ENCODE measurements at places on chromosomes 2 and 18.

GRCh38 chr2:215843579-215843978 is 169.8 kb downstream of the MREG start:
- DNase-seq = no peak

GRCh38 chr2:191470306-191470705 is 207.6 kb upstream of the NABP1 start:
- no peak for DNase-seq

- DNase-seq = no peak
Observed at GRCh38 chr2:165594231-165594934, 124.9 kb downstream of the CSRNP3 start.

DNA sequence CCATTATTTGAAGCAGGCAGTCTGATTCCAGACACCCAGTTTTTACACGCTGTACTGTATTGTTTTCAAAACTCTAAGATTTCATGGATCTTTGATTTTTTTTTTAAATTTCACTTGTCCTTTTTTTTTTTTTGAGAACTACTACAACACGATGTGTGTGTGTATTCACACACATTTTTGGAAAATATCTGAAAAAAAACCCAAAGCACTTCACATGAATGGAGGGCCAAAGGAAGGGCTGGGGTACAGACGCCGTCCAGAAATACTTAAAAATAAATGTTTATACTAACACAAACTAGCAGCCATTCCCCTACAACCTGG is 314 bp upstream of the SSB start:
- DNase-seq = no peak

GRCh38 chr2:65549631-65550030 is 117.2 kb upstream of the SPRED2 start:
- no peak for DNase-seq

DNA sequence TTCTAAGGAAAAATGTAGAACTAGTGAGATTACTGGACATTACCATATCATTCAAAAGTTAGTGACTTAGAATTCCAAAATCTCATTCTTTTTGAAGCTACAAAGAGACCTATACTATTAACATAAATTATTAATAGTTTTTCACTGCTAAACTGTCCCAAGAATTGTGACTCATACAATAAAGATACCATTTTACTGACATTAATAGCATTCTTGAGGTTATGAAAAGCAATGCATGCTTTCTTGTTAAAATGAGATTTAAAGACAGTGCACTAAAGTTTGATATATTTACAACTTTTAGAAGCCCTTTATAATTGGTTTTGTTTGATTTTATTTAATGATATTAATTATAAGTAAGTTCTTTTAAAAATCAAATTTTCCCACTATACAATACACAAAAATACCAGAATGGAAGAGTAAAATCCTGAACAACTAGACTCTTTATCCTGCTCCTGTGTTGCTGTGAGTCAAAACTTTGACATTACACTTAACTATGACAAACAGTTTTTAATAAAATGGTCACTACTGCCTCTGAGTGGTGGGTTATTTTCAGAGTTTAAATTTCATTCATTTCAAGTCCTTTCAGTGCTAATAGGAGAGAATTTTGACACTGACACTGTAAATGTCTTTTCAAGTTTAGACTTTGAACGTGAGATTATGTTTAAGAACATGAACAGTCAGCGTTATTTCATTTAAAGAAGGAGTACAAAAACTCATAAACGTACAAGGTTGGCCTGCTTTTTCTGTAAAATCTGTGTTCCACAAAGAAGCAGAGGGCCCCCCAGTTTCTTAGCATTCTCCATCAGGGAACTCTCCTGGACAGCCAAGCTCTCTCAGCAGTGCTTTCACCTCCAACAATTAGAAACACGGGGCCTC is 54.5 kb downstream of the FAM124B start:
- no peak for DNase-seq

DNA sequence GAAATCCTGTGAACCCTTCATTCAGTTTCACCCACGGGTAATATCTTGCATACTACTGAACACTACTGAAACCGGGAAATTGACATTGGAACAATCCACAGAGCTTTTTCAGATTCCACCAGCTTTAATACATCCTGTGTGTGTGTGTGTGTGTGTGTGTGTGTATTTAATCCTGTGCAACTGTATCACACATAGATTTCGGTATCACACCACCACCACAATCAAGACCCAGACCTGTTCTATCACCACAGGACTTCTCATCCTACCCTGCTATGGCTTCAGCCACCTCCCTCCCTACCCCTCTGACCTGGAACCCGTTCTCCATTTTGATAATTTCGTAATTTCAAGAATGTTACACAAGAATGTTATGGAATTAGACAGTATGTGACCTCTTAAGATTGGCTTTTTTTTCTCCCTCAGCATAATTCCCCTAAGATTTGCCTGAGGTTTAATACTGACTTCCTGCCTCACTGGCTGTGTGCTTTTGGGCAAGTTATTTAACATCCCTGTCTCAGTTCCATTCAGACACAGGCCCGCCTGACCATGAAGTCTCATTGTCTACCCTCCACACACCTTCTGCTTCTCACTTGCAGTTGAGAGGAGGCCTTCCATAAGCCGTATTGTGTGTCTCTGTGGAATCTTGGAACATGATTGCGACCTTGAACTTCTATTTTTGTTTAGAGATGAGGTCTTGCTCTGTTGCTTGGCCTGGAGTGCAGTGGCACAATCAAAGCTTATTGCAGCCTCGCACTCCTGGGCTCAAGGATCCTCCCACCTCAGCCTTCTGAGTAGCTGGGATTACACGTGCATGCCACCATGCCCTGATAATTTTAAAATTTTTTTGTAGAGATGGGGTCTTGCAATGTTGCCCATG is 14.4 kb upstream of the TMEM131 start:
- DNase-seq = no peak

- DNase-seq = no peak
Observed at GRCh38 chr2:239263231-239263630, 137.6 kb downstream of the HDAC4 start.

DNA sequence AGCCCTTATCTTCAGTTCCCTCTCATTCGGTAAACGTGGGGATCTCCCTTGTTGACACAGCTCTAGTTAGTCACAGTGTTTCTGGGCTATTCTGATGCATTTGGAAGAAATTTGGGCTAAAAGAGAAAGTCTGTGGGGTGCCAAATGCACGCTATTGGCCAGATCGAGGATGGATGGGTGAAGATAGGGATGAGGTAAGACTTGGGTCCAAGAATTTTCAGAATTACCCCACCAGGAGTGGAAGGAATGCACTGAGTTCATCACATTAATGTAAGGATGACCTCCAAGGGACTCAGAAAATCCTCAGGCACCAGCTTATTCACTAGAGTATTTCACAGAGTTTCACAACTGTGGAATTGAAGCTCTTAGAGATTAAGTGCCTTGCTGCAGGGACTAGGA is 49.3 kb downstream of the NRP2 start:
- DNase-seq = no peak

DNA sequence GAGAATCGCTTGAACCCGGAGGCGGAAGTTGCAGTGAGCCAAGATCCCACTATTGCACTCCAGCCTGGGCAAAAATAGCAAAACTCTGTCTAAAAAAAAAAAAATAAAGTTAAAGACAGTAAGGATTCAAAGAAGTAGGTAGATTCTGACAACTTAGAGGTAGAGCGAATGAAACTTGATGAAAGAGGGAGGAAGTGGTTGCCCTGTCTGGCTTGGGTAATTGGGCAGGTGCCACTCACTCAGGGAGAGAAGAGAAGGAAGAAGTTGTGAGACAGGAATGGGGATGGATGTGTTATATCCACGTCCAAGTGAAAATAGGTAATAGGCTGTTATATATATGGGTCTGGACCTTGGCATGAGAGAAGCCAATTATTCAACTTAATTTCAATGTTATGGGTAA is 26.3 kb downstream of the NDC80 start:
- DNase-seq = peak; percentile 50

DNA sequence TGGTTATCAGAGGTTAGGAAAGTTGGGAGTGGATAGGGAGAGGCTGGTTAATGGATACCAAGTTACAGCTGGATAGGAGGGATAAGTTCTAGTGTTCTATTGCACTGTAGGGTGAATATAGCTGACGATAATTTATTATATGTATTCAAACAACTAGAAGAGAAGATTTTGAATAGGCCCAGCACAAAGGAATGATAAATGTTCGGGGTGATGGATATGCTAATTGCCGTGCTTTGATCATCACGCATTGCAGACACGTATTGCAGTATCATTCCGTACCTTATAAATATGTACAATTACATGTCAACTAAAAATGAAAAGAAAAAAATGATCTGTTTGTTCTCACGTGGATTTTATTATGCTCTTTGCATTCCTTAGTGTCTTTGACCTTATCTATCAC is 369.2 kb upstream of the PKDCC start:
- no peak for DNase-seq

DNA sequence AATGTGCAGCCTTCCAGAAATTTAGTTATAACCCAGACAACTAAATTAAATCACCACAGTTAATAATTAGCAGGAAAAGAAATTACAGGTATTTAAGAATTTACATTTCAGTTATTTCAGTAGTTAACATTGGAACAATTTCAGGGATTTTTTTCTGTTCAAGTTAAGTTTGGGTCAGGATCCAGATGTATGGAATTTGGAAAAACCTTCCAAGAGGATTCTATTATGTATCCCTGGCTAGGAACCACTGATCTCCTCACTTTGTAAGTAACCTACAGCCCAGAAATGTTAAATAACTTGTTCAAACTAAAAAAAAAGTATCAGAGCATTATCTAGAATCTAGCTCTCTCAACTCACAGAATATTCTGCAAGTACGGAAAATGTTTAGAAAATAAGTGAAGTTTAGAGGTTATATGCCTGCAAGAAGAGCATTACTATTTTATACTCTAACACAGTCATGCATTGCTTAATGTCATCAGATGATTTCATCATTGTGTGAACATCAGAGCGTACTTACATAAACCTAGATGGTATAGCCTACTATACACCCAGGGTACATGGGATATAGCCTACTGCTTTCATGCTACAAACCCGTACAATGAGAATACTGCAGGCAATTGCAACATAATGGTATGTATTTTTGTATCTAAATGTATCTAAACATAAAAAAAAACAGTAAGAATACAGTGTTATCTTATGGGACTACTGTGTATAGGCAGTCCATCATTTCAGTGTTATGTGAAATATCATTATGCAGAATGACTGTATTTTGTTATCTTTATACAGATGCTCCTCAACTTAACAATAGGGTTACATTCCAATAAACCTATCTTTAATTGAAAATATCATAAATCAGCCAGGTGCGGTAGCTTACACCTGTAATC is 6.1 kb downstream of the NCKAP1 start:
- DNase-seq = no peak

- no peak for DNase-seq
Observed at GRCh38 chr2:109582928-109583895, 30.6 kb downstream of the SEPTIN10 start.

DNA sequence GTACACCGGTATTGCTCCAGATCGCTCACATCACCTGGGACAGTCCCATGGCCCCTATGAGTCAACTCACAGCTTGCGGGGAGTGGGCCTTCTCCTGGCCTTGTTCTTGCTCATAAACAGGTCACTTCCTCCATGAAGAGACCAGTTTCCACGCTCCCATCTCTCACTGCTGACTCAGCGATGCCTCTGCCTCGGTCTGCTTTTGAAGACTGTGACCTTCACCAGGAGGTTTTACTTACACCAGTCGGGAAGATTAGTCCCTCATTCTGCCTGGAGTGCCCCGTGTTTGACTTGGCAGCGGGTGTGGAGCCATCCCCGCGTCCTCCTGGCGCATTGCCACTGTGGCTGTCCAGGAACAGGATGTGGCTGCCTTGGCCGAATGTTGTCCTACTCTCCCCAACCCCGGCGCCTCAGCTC is 159.8 kb downstream of the RHBDD1 start:
- DNase-seq = no peak

DNA sequence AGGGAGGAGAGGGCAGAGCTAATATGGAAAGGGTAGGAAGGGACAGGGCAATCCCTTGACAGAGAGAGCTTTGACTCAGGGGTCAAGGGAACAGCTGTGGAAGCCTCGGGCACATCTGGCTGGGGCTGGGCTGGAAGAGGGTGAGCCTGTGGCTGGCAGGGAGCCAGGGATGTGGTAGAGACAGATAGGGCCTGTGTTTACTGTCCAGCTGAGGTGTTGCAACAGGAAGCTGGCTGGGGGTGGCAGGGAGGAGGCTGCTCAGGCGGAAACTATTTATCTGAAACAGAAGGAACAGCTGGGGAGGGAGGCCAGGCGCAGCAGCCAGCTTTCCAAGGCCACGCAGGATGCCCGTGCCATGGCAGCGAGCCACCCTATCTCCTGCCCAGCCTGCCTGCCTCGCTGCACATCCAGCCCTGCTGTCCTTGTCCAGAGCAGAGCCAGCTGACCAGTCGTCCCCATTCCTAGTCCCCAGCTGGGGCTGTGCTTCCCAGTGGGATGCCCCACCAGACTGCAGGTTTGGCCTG is 264.7 kb downstream of the CYP26B1 start:
- no peak for DNase-seq

GRCh38 chr2:55718165-55719008 is 24.7 kb upstream of the PNPT1 start:
- peak; percentile 51 for DNase-seq

GRCh38 chr2:68110102-68110501 is 47.3 kb upstream of the C1D start:
- DNase-seq = no peak

GRCh38 chr2:70870790-70871189 is 35.2 kb upstream of the CD207 start:
- DNase-seq = no peak

DNA sequence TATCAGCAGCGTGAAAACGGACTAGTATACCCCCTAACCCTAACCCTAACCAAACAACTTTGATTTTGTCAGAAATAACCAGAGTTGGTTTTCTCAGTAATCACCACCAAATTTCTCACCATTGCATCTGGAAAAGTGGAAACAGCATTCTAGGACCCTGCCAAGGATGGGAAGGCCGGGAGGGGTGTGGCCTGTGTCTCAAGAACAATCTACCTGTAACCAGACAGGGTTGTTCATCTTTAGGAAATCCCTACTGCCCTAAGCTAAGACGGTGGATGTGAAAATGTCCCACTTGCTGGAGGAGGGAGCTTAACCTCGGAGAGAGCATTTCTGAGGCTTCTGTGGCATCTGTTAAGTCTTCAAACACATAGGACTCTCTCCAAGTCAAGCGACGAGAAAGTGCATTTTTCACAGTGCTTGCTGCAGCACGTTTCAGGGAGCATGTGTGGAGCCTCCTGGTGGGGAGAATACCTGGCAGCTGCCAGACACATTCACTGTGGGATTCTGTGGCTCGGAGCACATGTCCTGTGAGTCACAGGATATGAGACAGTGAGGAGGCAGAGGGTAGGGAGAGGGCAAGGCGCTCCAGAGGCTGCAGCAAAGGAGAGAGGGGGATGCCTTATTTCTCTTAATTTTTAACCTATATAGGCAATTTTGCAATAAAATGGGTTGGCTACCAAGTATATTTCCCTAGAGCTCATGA is 207.5 kb downstream of the SPP2 start:
- peak; percentile 60 for DNase-seq

DNA sequence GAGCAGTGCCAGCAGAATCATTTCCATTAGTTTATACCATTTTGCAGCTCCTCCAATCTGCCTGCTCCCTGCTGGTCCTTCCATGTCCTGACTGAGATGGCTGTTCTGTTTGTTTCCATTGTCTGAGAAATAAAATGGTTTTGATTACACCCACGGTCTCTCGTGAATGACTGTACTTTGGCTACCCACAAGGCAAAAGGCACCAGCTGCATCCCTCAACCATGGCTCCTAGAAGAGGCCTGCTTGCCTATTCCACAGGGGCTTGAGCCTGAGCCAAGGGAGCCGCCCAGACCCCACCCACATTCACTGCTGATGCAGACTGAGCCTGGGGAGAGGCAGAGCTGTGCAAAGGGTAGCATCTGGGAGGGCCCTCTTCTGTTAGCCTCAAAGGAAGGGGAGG is 31.2 kb downstream of the MARCHF4 start:
- DNase-seq = no peak

- no peak for DNase-seq
Observed at GRCh38 chr2:7773362-7774360, 856.4 kb downstream of the RNF144A start.
